Tibial nerve (tissue), 4 donors: ENCODE measurements at places on chromosomes 6 and 20. TPM values are rescaled to one million over a fixed set of nuclear protein-coding genes. Genes with fewer than 3 reads are reported as not detected.

- DNase-seq: no peak
These were observed 4.8 kb downstream of the TGM6 start for GRCh38 chr20:2385496-2385895.

- DNase-seq: peak; percentile 56
These were observed 185.8 kb upstream of the PRDM1 start for GRCh38 chr6:105900125-105900937.

Gene EEF1A2
- not detected for total RNA-seq

Gene SLPI
- total RNA-seq: 134 TPM

Gene SFTA2
- not detected for total RNA-seq

DNA sequence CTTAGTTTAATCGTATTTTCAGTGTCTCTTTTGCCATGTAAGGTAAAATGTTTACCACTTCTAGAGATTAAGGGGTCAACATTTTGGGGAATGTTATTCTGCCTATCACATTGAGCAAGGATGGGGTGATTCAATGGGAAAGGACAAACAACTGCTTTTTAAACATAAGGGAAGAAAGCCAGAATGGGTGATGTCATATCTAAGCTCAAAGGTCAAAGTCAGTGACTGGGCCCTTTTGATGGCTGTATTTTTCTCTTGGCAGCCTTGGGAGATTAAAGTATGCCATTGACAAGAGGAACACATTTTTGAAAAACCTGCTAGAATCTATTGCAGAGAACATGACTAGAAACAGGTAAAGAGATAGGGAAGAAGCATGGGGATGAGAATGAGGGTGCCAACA, 477.3 kb upstream of the IRAK1BP1 start:
- no peak for DNase-seq

DNA sequence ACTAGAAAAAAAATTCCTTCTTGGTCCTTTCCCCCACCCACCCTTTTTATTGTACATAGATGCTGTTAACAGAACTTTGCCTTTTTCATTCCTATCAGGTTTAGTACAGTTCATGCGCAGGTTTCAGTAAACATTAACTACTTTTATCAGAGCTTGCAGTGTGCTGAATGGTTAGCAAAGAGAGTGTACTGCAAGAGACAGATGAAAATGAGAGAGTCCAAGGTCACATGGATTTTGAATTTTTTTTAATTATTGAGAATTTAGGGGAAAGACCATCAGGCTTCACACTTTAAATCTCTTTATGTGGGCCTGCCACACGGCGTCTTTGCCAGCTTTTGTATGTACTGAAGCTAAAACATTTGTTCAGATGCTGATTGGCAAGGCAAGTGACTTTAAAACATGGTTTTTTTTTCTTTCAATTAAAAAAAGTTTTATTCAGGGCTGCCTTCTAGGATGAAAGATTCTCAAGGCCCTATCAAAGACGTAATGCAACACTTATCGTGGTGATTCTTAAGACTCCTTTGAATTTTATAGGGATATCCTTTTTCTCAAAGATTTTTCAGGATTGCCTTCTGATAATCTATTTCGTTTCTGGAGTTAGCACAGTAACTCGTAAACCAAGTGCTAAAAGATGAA, 32.2 kb downstream of the RREB1 start:
- DNase-seq: no peak

GRCh38 chr6:81942067-81942370, 189.5 kb upstream of the TENT5A start:
- no peak for DNase-seq

Gene FAM83C
- total RNA-seq: not detected
